ENCODE measurements at places on chromosomes 5 and 9. TPM values are rescaled to one million over a fixed set of nuclear protein-coding genes. Genes with fewer than 3 reads are reported as not detected.

The ALDOB gene
- polyA plus RNA-seq = not detected

The CCDC183 gene
- not detected for polyA plus RNA-seq

- no peak overlapping the region for H3K4me3 ChIP-seq
- no peaks in the 10 kb centered on the region for H3K27me3 ChIP-seq
- peaks cover 24% of the 10 kb centered on the region for H3K36me3 ChIP-seq
- peaks cover 14% of the 10 kb centered on the region for H3K4me1 ChIP-seq
- H3K27ac ChIP-seq = no peak overlapping the region
These were observed 28.6 kb downstream of the UGCG start for GRCh38 chr9:111925017-111925770.

- H3K27ac ChIP-seq = no peak overlapping the region
- H3K36me3 ChIP-seq = no peaks in the 10 kb centered on the region
- peak overlapping the region; percentile 7 for H3K4me3 ChIP-seq
- no peak for DNase-seq
These were observed 213.9 kb downstream of the PRDM9 start for GRCh38 chr5:23721336-23721735.

DNA sequence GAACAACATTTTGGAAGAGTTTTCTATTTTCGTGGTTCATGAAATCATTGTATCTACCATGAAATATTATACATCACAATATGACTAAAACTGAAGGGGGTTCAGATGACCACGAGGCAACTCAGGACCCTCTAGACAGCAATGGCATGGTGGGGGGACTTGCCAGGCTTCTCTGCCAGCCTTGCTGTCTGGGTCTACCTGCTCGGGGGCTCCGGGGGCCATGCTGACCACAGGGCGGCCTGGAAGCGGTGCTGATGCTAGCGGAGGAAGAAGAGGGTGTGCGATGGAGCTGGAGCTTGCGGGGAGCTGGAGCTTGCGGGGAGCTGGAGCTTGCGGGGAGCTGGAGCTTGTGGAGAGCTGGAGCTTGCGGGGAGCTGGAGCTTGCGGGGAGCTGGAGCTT lies 89.2 kb upstream of the IRX4 start:
- DNase-seq = no peak
- H3K4me1 ChIP-seq = no peaks in the 10 kb centered on the region
- H3K27me3 ChIP-seq = no peaks in the 10 kb centered on the region
- no peak overlapping the region for H3K4me3 ChIP-seq
- H3K27ac ChIP-seq = no peak overlapping the region

Measured in CD14-positive monocyte (primary cell).